Breast epithelium (tissue), 4 donors: ENCODE measurements at places on chromosomes 1 and 21. TPM values are rescaled to one million over a fixed set of nuclear protein-coding genes. Genes with fewer than 3 reads are reported as not detected.
A peak's percentile ranks its signal among the peaks of the same experiment; 100 is the strongest.

Gene ADORA1
- 5.2 TPM for total RNA-seq

DNA sequence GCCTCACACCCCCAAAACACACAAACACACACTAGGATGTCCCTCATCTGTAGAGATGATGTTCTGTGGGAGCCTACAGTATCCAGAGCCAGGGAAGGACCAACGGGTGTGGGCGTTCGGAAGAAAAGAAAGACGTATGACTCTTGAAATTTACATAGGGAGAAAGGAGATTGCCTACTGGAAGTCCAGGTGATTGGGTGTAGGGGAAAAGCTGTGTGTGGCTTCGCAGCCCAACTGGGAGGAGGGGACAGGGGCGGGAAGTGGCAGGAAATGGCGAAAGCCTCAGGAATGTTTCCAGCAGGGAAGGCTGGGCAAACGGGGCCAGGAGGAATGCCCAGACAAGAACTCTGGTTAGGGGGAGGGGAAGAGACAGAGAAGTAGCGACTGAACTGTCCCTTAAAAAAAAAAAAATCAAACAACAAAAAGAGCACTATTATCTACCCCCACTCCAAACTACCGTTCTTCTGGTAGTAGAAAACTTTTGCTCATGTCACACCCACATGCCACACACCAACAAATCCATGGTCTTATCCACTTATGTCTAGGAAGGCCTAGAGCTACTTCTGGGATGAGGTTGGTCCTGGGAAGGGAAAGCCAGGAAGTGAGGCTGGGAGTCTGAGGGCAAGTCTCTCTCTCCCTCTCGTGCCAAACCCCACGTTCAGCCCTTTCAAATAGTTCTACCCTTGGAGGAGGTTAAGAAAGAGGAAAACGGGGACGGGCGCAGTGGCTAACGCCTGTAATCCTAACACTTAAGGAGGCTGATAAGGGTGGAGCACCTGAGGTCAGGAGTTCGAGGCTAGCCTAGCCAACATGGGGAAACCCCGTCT lies 1.8 kb upstream of the CKS1B start:
- peak overlapping the region; percentile 76 for H3K4me3 ChIP-seq
- peak overlapping the region; percentile 99 for H3K27ac ChIP-seq
- peak; percentile 91 for DNase-seq

- H3K4me3 ChIP-seq = no peak overlapping the region
- no peaks in the 10 kb centered on the region for H3K36me3 ChIP-seq
- no peaks in the 10 kb centered on the region for H3K27me3 ChIP-seq
- no peaks in the 10 kb centered on the region for H3K4me1 ChIP-seq
- no peak for DNase-seq
- no peak overlapping the region for H3K27ac ChIP-seq
These were observed 83.5 kb downstream of the HHAT start for GRCh38 chr1:210412240-210412639.

Gene CD34
- total RNA-seq = 15.7 TPM

DNA sequence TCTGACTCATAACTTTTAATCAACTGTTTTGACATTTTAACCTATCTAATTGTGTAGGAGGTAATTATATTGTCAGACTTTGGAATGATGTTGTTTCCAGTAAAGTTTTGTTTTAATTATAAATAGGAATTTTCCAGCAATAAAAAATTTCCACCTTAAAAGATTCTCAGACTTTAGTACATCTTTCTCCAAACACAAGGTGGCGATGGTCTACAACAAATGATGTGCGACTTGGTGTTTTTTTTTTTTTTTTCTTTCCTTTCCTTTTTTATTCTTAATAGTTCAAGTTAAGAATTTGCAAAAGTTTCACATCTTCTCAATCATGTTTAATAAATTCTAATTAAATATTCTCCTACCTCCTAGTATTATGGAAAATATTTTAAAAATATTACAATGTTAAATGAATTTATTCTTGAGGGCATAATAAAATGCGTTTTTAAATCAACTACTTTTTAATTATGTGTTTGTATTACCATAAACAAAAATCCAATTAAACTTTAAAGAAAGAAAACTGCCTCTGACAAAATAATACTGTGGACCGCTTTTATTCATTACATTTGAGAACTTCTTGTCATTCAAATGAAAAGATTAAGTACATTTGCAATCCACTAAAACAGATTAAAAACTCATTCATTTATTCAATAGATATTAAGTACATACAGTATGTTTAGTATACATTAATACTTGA lies 4.4 kb upstream of the ADAMTS1 start:
- no peaks in the 10 kb centered on the region for H3K36me3 ChIP-seq
- no peak overlapping the region for H3K4me3 ChIP-seq
- H3K4me1 ChIP-seq = no peaks in the 10 kb centered on the region
- H3K27me3 ChIP-seq = no peaks in the 10 kb centered on the region
- no peak for DNase-seq

- DNase-seq = no peak
- no peaks in the 10 kb centered on the region for H3K27me3 ChIP-seq
- H3K4me1 ChIP-seq = no peaks in the 10 kb centered on the region
- no peaks in the 10 kb centered on the region for H3K36me3 ChIP-seq
- no peak overlapping the region for H3K4me3 ChIP-seq
These were observed 111.3 kb downstream of the NOS1AP start for GRCh38 chr1:162180813-162181212.

Gene RNF223
- total RNA-seq = not detected

GRCh38 chr1:2611031-2611501 lies 21.8 kb downstream of the MMEL1 start:
- H3K4me1 ChIP-seq = no peaks in the 10 kb centered on the region
- no peaks in the 10 kb centered on the region for H3K36me3 ChIP-seq
- peak overlapping the region; percentile 28 for H3K4me3 ChIP-seq
- no peak for DNase-seq

DNA sequence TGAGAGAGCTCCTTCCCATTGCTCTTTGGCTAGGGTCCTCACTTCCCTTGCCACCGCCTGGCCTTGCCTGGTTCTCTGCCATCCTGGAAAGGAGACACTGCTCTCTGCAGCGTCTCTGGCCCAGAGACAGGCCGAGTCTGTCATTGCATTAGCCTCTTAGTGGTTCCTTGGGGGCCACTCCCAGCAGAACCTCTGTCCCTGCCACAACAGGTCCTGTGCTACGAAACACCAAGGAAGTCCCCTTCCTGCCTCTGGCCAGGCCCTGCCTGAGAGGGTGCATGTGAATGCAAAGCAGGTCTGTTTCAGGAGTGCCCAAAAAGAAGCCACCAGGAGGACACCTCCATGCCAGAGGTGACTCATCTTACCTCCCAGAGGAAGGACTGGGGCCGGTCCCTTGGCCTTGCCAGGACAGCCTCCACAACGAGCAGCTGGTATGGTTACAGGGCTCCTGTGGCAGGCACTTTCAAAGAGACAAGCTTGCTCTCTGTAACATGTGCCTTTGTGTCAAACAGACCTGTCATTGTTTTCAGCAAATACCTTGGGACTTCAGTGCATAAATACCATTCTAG lies 59.6 kb downstream of the VPS26C start:
- H3K4me1 ChIP-seq = peaks cover 3% of the 10 kb centered on the region
- peak overlapping the region; percentile 81 for H3K27ac ChIP-seq
- no peaks in the 10 kb centered on the region for H3K27me3 ChIP-seq

GRCh38 chr1:58006421-58007046 lies 540.0 kb downstream of the OMA1 start:
- no peaks in the 10 kb centered on the region for H3K4me1 ChIP-seq
- H3K4me3 ChIP-seq = no peak overlapping the region
- H3K36me3 ChIP-seq = no peaks in the 10 kb centered on the region
- DNase-seq = no peak

GRCh38 chr1:116569776-116570357 lies 959 bp downstream of the CD58 start:
- H3K4me1 ChIP-seq = no peaks in the 10 kb centered on the region
- H3K4me3 ChIP-seq = peak overlapping the region; percentile 86

DNA sequence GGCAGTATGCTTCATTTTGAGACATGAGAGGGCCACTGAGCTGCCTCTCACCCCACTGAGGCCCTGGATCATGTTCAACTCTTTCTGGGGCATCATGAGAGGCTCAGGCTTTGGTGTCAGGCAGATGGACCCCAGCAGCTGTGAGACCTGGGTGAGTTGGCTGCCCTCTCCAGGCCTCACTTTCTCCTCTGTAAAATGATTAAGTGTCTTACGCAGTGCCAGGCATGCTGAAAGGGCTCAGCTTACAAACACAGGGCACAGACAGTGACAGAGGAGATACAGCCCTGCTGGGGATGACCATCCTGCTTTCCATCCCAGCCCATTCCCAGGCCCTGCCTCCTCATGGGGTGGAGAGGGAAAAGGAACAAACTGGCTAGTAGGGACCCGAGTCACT lies 387.4 kb downstream of the MATN1 start:
- H3K4me3 ChIP-seq = no peak overlapping the region
- DNase-seq = no peak
- no peaks in the 10 kb centered on the region for H3K4me1 ChIP-seq
- no peaks in the 10 kb centered on the region for H3K27me3 ChIP-seq
- H3K27ac ChIP-seq = no peak overlapping the region

- no peak overlapping the region for H3K27ac ChIP-seq
- no peak overlapping the region for H3K4me3 ChIP-seq
- no peaks in the 10 kb centered on the region for H3K36me3 ChIP-seq
- no peaks in the 10 kb centered on the region for H3K27me3 ChIP-seq
- no peaks in the 10 kb centered on the region for H3K4me1 ChIP-seq
These were observed 189.0 kb upstream of the RGS18 start for GRCh38 chr1:191969290-191969689.

- H3K27me3 ChIP-seq = no peaks in the 10 kb centered on the region
- no peak for DNase-seq
- no peak overlapping the region for H3K27ac ChIP-seq
- no peaks in the 10 kb centered on the region for H3K4me1 ChIP-seq
These were observed 36.0 kb upstream of the ADGRL4 start for GRCh38 chr1:79042539-79042938.

Gene VSIG8
- total RNA-seq = 0.16 TPM
